ENCODE measurements at places on chromosomes 5 and 9.

GRCh38 chr5:90658620-90659019 is 100.0 kb downstream of the ADGRV1 start:
- DNase-seq, result no peak

- no peak for DNase-seq
These were observed 1168.1 kb downstream of the TAF11L14 start for GRCh38 chr5:18802336-18802735.

DNA sequence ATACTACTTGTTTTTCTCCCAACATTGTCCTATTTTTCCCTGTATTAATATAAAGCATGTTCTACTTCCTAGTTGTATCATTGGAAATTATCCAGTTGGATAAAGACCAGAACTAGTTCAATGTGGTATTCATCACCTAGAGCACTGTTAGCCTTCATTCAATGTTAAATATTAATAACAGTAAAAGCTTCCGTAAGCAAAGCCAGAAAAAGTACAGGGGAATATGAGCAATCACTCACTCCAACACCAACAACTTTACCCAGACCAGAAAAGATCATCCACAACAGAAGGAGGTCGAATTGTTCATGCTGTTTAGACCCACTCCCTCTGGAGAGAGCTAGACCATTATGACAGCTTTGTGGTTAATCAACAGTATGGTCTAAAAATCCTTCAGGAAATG is 728.4 kb downstream of the MAT2B start:
- DNase-seq, result no peak

- no peak for DNase-seq
These were observed 72.1 kb downstream of the NIPBL start for GRCh38 chr5:36948650-36949049.

GRCh38 chr9:123536455-123536868 is 180.5 kb downstream of the CRB2 start:
- DNase-seq, result no peak

GRCh38 chr9:81035601-81036000 is 653.7 kb downstream of the TLE1 start:
- no peak for DNase-seq

GRCh38 chr9:113898596-113898995 is 22.5 kb downstream of the ZNF618 start:
- no peak for DNase-seq

DNA sequence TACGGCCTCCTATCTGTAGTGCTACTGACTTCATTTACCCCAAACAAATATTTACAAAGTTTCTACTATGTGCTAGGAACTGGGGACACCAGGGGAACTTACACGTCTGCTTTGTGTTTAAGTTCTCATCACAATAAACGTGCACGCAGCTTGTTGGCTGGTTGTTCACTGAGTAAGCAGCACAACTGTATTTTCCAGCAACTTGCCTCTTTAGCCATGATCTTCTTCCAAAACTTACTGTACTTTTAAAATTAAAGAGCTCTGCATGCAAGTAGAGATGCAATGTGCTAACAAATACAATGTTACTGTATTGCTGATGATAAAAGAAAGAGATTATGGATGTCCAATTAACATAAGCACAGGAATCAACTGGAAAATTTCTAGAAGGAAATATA is 62.8 kb downstream of the RAPGEF1 start:
- DNase-seq, result no peak

- no peak for DNase-seq
These were observed 410.6 kb upstream of the DAB2 start for GRCh38 chr5:39835371-39835770.

GRCh38 chr5:58440901-58441460 is 18.9 kb downstream of the PLK2 start:
- DNase-seq, result no peak

- DNase-seq, result no peak
These were observed 60.5 kb downstream of the MAP1B start for GRCh38 chr5:72167804-72168203.

- DNase-seq, result no peak
These were observed 40.0 kb downstream of the GAS1 start for GRCh38 chr9:86907346-86907745.

GRCh38 chr9:34276772-34277171 is 52.3 kb downstream of the KIF24 start:
- DNase-seq, result no peak

GRCh38 chr5:136518174-136518573 is 152.8 kb upstream of the TRPC7 start:
- no peak for DNase-seq

DNA sequence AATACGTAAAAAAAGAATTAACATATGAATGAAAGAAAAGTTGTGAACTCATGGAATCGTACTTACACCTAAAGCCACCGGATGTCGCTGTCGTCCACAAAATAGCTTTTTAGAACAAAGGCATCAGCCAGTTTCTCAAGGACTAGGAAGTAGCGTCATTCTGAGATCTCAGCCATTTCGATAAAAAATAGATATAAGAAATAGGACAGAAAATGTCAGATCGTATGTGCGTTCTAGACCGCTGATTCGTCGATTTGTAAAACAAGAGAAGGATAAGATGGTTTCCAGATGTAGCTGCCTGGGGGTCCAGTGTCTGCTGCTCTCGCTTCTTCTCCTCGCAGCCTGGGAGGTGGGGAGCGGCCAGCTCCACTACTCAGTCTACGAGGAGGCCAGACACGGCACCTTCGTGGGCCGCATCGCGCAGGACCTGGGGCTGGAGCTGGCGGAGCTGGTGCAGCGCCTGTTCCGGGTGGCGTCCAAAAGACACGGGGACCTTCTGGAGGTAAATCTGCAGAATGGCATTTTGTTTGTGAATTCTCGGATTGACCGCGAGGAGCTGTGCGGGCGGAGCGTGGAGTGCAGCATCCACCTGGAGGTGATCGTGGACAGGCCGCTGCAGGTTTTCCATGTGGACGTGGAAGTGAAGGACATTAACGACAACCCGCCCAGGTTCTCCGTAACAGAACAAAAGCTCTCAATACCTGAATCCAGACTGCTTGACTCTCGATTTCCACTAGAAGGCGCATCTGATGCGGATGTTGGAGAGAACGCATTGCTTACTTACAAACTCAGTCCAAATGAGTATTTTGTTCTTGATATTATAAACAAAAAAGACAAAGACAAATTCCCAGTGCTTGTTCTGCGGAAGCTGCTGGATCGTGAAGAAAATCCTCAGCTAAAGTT is at the start of gene PCDHA10:
Gene PCDHA10 (plus strand): TSS at position 126 of the 903 bp plus-strand sequence. CDS start 152 bp downstream, at position 278.
- no peak for DNase-seq

GRCh38 chr9:104247899-104248460 is 153.9 kb downstream of the SMC2 start:
- DNase-seq, result no peak

GRCh38 chr5:109310315-109310714 is 99.5 kb downstream of the PJA2 start:
- DNase-seq, result no peak

DNA sequence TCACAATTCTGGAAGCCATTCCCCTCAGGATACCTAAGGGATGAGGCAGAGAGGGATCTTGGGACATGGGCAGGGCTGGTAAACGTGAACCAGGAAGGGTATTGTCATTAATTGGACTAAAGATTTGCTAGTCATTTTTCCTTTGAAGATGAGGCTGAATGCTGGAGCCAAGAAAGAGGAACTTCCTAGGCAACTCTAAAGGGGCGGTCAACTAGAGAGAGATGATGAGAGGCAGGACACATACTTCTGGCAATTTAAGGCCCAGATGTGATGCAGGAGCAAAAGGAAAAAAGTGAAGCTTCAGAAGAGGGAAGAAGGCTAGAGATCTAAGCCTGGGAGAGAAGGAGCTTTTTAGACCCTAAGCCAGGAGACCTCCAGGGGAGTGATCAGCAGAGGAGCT is 5.6 kb downstream of the GBA2 start:
- no peak for DNase-seq

GRCh38 chr9:104279535-104280177 is 185.5 kb downstream of the SMC2 start:
- no peak for DNase-seq

- DNase-seq, result no peak
These were observed 138.2 kb upstream of the MINAR2 start for GRCh38 chr5:129609710-129610109.

DNA sequence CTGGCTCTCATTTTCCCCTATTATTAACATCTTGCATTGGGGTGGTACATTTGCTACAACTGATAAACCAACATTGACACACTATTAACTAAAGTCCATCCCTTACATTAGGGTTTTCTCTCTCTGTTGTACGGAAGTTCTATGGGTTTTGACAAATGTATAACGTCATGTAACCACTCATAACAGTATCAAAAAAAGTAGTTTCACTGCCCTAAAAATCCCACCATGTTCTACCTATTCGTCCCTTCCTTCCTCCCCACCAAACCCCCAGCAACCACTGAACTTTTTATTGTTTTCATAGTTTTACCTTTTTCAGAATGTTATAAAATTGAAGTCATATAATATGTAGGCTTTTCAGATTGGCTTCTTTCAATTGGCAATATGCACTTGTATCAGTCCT is 40.1 kb downstream of the MLLT3 start:
- DNase-seq, result no peak

DNA sequence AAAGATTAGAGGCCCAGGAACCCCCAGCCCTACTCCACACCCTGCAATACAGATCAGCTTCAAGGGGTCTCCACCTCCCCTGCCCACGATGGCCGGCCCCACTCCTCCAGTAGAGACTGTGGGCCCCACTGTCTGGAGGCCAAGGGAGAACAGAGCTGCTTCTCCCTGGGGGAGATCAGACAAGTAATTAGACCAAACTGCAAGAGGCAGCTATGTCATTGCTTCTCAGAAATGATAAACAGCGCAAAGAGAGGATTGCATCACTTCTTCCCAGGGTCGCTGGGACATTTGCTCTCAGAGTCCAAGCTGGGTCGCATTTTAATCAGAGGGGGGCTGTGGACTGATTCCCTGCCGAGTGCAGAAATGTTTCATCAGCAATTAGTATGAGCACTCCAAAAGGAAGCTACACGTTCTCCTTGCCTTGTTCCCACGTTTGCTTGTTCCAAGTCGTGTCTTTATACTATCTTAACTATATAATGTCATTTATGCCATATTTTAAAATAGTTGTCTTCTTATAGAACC is 59.9 kb downstream of the ROPN1L start:
- DNase-seq, result no peak

DNA sequence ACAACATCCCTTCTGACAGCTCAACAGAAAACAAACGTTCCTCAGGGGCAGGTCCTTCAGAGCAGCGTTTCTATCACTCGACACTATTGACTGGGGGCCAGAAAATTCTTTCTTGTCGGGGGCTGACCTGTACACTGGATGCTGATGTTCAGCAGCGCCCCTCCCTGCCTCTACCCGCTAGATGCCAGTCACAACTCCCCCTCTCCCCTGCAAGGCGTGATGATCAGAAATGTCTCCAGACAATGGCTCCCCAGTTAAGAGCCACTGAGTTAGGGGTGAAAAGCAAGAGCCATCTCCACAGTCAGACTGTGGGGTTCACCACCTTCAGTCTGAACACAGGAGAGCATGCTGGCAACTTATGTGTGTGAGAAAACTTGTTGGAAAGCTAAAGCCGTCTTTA is 39.8 kb downstream of the SERINC5 start:
- no peak for DNase-seq

GRCh38 chr5:159257629-159258283 is 5.3 kb upstream of the UBLCP1 start:
- DNase-seq, result no peak

- no peak for DNase-seq
These were observed 116.8 kb downstream of the PDZD2 start for GRCh38 chr5:31755676-31756230.

- DNase-seq, result no peak
These were observed 202.6 kb downstream of the TSSK1B start for GRCh38 chr5:113232221-113232620.

DNA sequence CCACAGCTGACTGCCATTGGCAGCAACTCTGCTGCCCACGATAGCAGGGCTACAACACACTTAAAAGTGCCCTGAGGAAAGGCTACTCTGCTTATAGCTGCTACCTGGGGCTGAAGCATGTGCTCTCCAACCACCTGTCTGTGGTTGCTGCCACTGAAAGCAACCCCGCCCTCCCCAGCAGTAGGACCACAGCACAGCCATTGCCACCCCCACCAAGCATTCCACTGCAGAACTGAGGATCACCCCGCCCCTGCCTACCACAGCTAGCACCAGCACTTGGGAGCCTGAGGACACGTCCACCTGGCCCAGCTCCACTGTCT is 85.8 kb downstream of the LPAR1 start:
- DNase-seq, result no peak

Data from activated T-cell treated with anti-CD3 and anti-CD28 coated beads, Interleukin-2, amount 50 U/mL, for 4 hours (primary cell).